ENCODE measurements at places on chromosomes 6 and 20. TPM values are rescaled to one million over a fixed set of nuclear protein-coding genes. Genes with fewer than 3 reads are reported as not detected.

GRCh38 chr20:5621305-5621704 is 128.9 kb upstream of the SHLD1 start:
- no peak for DNase-seq

DNA sequence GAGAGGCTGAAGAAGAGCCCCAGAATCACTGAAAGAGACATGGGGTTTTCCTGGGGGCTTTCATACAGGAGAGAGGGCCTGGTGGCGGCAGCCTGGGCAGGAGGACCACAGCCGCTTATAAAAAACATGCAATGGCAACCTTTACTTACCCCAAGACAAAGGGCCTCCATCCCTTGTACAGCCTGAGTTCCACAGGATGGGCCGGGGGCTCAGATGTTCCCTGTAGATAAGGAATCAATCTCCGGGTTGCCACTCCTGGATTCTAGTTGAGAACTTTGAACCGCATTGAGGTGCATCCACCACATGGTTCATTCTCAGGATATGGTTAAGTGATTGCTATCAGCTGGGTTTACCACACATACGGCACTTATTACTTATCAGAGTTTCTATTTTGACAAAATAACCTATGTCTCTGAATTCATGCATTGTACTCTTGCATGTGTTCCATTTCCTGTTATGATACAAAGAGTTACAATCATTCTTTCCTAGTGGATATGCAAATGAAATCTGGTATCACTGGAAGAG is 677.6 kb downstream of the KIF16B start:
- DNase-seq, result no peak

Gene TMEM151B
- 0.52 TPM for total RNA-seq

- no peak for DNase-seq
Measured at GRCh38 chr6:166306378-166307081, 1.7 kb downstream of the PRR18 start.

GRCh38 chr6:125503181-125503580 is 201.4 kb upstream of the HDDC2 start:
- no peak for DNase-seq

Data from type B pancreatic cell (in vitro differentiated cells).